Diencephalon (tissue), 1 donor: ENCODE measurements at places on chromosomes 11 and 22. TPM values are rescaled to one million over a fixed set of nuclear protein-coding genes. Genes with fewer than 3 reads are reported as not detected.

APOL4 gene
- total RNA-seq, result 14.3 TPM

SLC17A6 gene
- total RNA-seq, result 134 TPM

KRTAP5-9 gene
- total RNA-seq, result not detected

RTN4RL2 gene
- total RNA-seq, result 0.46 TPM

GLYATL1 gene
- total RNA-seq, result 3.5 TPM

TMPRSS6 gene
- total RNA-seq, result 0.23 TPM

SMC1B gene
- not detected for total RNA-seq

SCARF2 gene
- total RNA-seq, result 3.5 TPM

IL17REL gene
- 0.69 TPM for total RNA-seq

TMEM25 gene
- total RNA-seq, result 40.1 TPM

EP300 gene
- total RNA-seq, result 63.0 TPM

TTC36 gene
- 0.92 TPM for total RNA-seq

THOC5 gene
- 40.1 TPM for total RNA-seq

CCDC116 gene
- 0.23 TPM for total RNA-seq

APOL3 gene
- total RNA-seq, result 3.2 TPM

UQCR10 gene
- 77.7 TPM for total RNA-seq

SOX10 gene
- total RNA-seq, result 6.2 TPM

OR51I1 gene
- not detected for total RNA-seq

PATE4 gene
- total RNA-seq, result not detected

OR10A2 gene
- total RNA-seq, result not detected

DHCR7 gene
- total RNA-seq, result 44.8 TPM

HORMAD2 gene
- 1.8 TPM for total RNA-seq

KCNJ1 gene
- total RNA-seq, result 0.23 TPM

KRTAP5-7 gene
- total RNA-seq, result not detected

C11orf87 gene
- total RNA-seq, result 90.7 TPM

TNNT3 gene
- total RNA-seq, result not detected

CHCHD10 gene
- total RNA-seq, result 8.3 TPM

SCO2 gene
- total RNA-seq, result 0.92 TPM

LDHAL6A gene
- 0.46 TPM for total RNA-seq
